ENCODE measurements at places on chromosomes 2 and 18.

DNA sequence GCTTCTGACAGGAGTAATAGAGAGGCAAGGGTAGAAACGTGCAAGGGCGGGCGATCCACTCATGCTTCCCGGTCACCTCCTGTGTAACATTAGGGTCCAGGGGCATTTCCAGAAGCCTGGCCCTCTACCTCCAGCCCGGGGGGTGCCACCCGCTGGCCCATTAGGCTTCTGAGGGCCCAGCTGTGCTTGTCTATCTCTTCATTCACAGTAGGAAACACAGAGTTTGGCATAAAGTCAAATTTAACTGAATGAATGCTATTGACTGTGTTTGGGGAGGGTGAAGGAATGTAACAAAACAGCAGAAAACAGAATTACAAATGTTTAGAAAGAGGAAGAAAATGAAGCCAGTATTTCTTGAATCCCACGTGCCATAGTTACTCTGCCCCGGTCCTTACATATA, 112.4 kb upstream of the SLC66A3 start:
- DNase-seq: no peak

DNA sequence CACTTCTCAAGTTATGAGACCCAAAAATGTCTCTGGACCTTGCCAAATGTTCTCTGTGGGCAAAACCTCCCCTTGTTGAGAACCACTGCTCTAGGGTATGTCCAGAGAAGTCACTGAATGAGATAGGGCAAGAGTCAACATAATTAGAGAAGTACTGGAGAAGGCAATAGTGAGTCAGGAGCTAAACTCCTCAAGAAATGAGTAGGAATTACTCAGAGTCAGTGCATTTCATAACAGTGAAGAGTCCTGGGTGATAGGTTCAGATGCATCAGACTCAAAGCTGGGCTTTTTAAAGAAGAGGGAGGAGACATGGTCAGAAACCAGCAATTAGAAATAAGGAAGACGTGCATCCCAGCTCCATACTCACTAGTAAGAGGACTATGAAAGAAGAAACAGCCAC, 38.6 kb upstream of the IHH start:
- no peak for DNase-seq

DNA sequence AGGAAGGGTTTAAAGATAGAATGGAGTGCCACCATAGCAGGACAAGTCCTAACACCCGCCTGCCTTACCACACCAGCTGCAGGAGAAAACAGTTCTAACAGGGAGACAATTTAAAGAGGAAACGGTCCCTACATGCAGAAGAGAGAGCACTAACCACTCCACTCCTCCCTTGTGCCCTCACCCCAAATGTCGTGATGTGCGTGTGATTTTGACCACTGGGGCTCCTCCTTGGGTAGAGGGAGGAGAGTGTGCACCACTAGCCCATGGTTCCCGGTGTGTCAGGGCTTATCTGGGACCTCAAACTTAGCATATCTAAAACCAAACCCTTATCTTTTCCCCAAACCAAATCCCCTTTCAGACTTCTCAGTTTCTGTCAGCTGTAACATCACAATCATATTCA, 105.5 kb upstream of the CCDC68 start:
- DNase-seq: no peak

GRCh38 chr2:177549171-177549570, 156.6 kb downstream of the AGPS start:
- no peak for DNase-seq

DNA sequence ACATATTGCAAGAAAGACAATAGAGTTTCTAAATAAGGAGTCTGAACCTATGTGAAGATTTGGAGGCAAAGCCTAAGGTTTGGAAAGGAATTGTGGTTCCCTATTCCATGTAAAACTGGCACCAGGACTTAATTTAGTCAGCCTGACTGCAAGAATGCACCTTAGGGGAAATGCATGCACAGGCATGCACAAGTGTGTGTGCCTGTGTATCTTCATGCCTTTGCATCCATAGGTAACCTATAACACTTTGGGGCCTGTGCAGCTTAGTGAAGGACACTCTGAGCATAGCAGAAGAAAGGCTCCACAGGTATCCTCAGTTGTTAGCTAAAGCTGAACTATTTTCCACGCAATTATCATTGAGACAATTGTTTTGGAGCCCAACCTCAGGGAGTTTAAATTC, 73.4 kb downstream of the RPRM start:
- DNase-seq: no peak

- no peak for DNase-seq
Measured at GRCh38 chr18:42860011-42860410, 255.5 kb downstream of the RIT2 start.

- no peak for DNase-seq
Measured at GRCh38 chr2:215527736-215528135, 91.9 kb upstream of the FN1 start.

DNA sequence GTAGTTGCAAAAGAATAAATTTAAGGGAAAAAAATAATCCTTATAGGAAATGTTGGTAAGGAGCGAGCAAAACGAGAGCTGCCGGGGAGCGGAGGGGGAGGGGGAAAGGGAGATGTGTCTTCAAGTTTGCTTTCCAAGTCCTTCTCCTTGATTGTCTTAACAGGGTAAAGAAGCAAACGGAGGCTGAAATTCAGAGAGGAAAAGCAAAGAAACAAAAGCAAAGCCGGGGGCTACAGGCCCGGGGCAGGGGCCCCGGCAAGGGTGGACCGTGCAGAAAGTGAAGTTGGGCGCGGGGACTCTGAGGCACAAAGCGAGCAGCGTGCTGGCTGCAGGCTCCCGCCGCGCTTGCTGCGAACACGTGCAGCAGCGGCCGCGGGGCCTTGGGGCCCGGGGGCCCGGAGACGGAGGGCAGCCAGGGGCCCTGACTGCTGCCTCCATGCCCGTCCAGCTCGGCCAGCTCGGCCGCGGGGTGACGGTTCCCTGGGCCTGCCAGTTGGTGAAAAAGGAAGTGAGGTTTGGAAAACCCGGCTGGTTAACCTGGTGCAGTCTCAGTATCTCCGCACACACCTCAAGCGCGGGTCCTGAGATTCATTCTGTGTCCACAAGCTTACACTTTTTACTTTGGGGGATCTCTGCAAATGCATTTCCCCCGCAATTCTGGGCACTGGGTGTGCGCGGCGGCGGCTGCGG, 4.1 kb downstream of the BCL11A start:
- DNase-seq: no peak

DNA sequence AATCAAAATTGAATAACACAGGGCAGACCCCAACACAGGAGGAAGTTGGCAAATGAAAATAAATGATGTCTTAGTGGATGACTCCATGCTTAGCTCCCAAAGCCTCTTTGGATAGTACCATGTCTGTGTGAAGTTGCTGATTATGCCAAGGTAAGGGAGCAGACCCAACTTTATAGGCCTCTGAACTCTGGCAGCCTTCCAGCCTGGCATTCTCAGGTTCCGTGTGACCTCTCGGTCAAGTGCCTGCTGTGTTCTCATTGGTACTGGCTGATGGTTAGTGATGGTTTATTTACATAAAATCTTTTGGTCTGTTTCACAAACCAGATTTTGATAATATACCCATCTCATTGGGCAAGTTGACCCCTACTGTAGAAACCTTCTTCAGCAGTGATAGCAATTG, 112.2 kb upstream of the TTC39C start:
- no peak for DNase-seq

GRCh38 chr2:66430505-66431273, 4.2 kb upstream of the MEIS1 start:
- DNase-seq: no peak

DNA sequence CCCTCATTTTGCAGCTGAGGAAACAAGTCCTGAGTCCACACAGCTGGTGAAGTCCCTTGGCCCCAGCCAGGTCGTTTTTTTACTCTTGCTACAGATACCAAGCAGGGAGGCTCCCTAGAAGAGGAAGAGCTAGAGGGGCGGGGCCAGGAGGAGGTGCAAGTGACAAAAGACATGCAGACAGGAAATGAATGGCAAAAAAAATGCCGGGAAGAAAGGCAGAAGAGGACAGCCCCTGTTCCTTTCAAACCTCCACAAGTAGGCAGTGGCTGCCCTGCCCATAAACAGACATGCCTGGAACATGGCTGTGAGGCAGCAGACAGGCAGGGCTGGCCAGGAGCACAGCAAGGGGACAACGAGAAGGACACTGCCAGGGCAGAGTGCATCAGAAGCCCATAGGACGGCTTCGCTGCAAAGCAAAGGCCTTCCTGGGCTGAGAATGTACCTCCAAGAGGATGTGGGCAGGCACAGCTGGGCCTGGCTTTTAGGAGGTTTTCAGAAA, 108.7 kb downstream of the ZBTB7C start:
- peak; percentile 30 for DNase-seq

GRCh38 chr2:230230496-230231200, 5.1 kb downstream of the SP140 start:
- DNase-seq: peak; percentile 43

DNA sequence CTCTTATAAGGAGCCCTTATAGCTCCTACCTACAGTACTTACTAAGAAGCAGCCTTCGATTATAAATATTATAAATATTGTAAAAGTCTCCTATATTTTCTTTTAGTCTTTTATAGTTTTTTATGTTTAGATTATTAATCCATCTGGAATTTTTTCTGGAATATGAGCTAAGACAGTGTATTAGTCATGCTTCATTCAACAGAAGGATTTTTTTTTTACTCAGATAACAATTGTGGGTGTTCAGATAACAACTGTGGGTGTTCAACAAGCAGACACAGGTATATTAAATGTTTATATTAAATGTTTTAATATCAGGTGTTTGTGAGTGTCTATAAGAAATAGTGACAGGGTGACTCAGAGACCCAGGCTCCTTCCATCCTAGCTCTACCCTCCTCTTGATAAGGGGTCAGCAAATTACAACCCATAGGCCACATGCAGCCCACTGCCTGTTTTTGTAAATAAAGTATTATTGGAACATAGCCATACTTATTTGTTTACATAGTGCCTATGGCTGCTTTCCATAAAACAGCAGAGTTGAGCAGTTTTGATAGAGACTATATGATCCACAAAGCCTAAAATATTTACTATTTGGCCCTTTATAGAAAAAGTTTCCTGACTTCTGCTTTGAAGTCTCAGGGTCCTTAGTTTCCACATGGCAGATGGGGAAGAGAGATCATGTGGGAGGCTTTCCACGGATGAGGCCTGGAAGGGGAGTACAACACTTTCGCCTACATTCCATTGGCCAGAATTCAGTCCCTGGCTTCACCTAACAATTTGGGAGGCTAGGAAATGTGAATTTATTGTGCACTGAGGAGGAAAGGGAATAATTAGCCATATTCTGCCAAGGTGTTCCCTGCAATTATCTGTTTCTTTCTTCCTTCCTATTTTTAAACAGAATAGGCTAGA, 4.3 kb upstream of the SPATS2L start:
- no peak for DNase-seq

DNA sequence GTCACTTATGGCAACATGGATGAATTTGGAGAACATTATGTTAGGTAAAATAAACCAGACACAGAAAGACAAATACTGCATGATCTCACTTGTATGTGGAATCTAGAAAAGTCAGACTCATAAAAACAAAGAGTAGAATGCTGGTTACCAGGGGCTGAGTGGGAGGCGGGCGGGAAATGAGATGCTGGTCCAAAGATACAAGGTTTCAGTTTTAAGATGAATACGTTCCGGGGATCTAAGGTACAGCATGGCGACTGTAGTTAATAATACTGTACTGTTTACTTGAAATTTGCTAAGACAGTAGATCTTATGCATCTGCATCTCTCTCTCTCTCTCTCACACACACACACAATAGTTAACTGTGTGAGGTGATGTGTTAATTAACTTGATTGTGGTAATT, 14.2 kb downstream of the FAM110C start:
- peak; percentile 74 for DNase-seq

GRCh38 chr2:182817558-182817957, 48.9 kb downstream of the FRZB start:
- no peak for DNase-seq

- peak; percentile 86 for DNase-seq
Measured at GRCh38 chr2:30165050-30165520, 18.3 kb downstream of the YPEL5 start.

DNA sequence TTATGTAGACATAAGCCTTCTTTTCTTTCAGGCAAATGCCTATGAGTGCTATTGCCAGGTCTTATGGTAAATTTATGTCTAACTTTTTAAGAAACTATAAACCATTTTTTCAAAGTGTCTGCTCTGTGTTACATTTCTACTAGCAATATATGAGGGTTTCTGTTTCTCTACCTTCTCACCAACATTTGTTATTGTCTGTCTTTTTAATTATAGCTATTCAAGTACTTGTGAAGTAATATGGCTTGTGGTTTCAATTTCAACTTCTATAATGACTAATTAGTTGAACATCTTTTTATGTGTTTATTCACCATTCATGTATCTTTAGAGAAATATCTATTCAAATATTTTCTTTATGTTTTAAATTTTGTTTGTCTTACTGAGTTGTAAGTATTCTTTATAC, 213.1 kb upstream of the MC4R start:
- DNase-seq: no peak

- DNase-seq: no peak
Measured at GRCh38 chr2:55862673-55863390, 60.8 kb downstream of the EFEMP1 start.

DNA sequence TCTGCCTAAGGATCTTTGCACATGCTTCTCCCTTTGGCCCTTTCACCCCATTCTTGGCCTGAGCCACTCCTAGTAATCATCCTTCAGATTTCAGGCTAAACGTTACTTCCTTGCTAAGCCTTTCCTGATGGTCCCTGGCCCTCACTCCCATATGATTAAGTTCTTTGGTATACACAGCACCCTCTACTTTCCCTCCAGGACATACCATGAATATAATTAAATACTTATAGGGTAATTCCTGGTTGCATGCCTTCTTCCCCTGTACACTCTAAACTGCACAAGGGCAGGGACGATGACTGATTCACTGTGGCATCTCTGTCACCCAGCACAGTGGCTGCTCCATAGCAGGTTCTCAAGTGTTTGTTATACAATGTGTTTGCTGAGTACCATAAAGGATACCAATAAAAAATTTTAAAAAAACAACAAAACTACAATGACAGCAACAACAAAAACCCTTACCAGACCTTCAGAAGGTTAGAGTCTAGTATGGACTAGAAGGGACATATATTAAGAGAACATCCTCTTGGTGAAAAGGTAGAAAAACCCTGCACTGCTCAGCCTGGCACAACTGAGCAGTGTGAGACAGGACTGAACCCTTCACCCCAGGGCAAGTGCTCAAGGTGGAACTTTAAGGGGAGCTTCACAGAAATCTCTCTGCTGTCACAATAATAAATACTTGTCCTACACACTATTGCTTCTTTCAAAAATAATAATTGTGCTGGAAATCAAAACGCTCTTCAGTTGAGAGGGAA, 76.2 kb downstream of the AAK1 start:
- DNase-seq: no peak

- DNase-seq: no peak
Measured at GRCh38 chr2:205768815-205769494, 86.7 kb downstream of the NRP2 start.

GRCh38 chr2:109609352-109610024, 4.3 kb downstream of the SEPTIN10 start:
- DNase-seq: no peak

DNA sequence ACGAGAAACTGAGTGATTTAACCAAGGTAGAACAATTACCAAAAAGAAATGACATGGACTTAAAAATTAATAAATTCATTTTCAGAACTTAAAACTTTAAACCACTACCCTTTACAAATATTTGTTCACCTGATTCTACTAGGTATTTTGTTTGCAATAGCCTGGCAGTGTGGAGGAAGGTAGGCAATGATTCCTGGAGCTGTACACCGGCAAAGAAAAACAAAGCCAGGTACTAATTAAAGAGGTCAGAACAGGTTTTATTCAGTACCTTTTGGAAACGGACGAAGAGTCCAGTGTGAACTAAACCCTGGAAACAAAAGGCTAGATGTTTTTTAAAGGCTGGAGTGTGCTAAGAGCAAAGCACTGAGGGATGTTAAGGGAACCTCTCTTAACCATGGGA, 561.3 kb upstream of the FSHR start:
- no peak for DNase-seq

GRCh38 chr2:229201521-229201920, 69.6 kb downstream of the PID1 start:
- no peak for DNase-seq

Data from activated CD4-positive, alpha-beta T cell treated with anti-CD3 and anti-CD28 coated beads, Interleukin-2, Interleukin-6, amounts not matched to agents 100 ng/mL and 50 ng/mL, durations not matched to agents 16 hours and 8 hours (primary cell).